Stimulated activated CD4-positive, alpha-beta T cell treated with anti-CD3 and anti-CD28 coated beads, TNF-alpha, amount 100 ng/mL, for 1 hour (primary cell): ENCODE measurements at places on chromosomes 16 and 17.

GRCh38 chr17:34886831-34887230 is 74.4 kb downstream of the CCT6B start:
- DNase-seq = no peak

DNA sequence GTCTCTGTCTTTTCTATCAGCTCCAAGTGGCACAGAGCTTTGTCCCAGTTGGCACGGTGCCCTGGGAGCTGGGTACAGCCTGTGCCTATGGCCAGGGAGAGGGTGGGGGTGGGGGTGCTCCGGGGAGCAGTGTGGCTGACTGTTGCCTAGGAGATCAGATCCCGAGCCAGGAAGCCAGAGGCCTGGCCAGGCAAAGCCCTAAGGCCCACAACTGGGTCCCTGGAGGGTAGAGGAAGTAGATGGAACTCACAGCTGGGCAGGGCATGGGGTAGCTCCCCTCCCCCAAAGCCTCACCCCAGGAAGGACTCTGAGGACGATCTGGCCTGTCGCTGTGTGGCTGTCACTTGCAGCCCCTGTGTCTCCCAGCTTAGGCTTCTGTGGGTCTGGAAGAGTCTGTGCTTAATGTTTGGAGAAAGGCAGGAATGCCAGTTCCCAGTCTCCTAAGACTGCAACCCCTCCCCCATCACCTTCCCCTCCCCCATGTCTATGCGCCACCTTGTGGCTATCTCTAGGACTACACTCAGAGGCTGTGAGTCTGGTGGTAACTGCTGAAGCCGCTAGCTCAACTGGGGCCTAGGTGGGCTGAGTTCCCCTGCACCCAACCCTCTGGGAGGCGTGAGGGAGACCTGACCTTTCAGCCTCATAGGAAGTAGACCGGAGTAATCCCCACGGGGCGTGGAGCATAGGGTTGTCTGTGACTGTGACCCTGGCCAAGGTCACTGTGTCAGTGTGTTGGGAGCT is 12.6 kb downstream of the THRA start:
- peak; percentile 51 for DNase-seq

DNA sequence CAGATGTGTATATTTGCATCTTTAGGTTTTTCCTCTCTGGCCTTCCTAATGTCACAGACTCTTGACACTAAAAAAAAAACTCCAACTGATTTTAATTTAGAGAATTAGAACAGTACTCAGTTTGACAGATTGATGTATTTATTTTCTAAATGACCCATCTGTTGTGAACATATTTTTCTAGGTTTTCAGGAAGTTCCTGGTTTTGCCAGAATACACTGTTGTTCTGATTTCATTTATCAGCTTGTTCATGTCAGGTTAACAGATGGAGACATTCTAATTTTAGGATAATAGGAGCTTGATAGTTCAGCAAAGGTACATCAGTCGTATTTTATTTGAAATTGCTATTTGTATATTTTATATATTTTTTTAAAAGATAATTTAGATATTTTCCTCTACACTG is 133.4 kb downstream of the TANC2 start:
- DNase-seq = no peak

- DNase-seq = no peak
Measured at GRCh38 chr17:3688027-3688553, 7.9 kb downstream of the P2RX5 start.

- DNase-seq = no peak
Measured at GRCh38 chr16:89135971-89136765, 35.4 kb upstream of the CDH15 start.

GRCh38 chr17:27083408-27084185 is 210.3 kb upstream of the WSB1 start:
- DNase-seq = no peak

DNA sequence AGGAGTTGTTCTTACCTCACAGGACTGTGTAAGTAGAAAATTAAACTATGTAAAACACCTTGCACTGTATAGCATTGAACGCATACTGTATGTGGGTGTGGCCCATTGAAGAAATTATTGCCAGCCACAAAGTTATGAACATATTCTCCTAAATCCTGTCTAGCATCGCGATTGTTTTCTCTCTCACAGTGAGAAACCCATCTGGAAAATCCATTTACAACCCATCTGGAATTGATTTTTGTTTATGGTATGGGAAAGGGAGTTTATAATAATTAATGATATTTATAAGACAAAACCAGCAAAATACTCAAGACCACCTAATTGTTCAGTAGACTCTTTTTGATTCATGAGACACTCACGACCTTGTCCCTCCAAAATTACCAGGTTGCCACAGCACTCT is 22.1 kb upstream of the MON1B start:
- DNase-seq = no peak

DNA sequence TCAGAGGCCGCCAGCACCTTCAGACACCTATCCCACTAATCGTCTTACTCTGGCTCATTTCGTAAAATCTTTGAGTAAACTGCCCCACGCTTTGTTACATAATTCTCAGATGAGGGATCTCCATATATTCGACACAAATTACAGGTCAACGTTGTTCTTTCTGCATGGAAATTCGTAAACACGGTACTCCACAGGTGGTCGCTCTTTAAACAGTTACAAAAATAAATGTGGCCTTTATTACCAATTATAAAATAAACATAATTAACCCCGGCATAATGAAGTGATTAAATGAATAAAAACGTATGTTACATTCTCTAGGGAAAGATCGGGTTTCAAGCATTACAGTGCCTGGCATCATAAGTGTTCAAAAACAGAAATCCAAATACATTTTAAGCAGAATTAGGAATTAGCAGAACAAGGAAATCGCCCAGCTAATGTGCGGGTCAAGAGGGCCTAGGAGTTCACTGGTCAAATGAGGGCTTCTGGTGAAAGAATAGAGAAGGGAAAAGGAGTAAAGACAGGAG is 943 bp upstream of the PIP4K2B start:
- no peak for DNase-seq

DNA sequence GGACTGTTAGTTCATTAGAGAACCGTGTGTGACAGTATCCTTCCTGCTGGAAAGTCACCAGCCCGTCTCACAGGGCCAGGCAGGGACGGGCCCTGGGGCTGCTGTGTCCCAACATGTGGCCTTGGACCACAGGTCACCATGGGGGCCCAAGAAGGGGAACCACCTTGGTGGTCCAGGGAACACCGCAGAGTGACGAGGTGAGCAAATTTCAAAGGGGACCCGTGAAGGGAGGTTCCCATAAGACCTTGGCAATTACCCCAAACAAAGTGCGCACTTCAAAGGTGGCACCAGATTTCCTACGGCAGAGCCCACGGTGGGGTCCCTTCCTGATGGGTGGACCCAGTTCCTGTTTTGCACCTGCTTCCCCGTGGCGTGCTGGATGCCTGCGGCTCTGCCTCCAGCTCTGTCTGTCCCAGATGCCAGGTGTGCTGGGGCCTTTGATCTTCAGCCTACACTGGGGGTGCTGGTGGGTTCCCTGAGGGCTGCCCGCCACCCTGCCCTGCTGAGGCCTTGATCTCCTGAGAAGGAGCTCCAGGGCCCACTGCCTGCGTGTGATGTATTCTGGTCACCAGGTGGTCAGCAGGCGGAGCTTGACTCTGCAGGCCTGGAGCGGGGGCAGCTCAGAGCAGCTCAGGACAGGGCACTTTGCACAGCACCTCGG is 27.0 kb downstream of the SLC7A5 start:
- DNase-seq = no peak

DNA sequence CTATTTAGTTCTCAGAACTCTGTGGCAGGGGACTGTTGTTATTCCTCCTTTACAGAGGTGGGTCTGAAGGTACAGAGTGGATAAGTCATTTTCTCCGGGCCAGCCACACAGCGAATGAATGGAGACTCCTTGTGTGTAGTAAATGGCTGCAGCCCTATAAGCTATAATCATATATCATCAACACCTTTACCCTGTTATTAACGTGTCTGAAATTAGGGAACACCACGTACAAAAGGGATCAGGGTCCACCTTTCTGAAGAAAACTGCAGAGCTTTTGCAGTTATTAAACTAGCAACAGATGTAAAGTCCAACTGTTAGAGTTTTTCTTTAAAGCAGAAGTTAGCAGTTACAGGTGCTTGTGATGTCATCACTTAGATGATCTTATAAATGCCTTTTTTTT is 696.7 kb downstream of the MAF start:
- no peak for DNase-seq

- DNase-seq = no peak
Measured at GRCh38 chr17:70049801-70050591, 25.0 kb upstream of the KCNJ16 start.

GRCh38 chr17:59814685-59815084 is 78.1 kb downstream of the TUBD1 start:
- no peak for DNase-seq

DNA sequence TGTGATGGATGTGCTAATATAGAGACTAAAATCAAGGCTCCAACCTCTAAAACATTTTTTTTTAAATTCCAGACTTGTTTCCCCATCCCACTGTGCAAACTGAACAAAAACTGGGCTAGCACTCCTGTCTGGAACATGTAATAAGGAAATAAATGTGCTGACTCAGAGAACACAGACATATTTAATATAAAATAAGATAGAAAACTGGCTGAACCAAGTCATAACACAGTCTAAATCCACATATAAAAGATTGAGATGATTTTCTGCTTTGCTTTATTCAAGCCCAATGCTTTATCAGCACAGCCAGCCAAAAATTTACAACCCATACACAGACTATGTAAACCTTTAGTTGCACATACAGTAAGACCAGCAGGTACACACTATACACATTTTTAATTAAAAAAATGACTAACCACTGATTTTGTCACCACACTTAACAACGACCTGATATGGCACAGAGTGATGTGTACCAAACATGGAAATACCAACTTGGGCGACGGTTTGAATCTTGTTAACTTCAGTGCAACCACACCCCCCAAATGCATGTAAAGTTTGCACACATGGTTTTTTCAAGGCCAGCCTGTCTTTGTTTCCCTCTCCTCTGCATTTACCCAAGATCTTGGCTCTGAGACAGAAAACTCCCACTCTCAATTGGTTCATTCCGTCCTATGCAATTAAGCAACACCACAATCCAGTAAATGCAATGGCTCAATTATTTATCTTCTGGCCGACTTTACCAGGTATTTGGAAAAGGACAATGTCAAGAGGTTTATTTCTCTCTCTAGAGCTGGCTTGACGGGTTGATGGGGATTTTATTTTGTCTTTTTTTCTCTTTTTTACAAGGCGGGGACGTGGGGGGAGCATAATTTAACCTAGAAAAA is 1.2 kb downstream of the STAT3 start:
- no peak for DNase-seq

- DNase-seq = no peak
Measured at GRCh38 chr17:35006961-35007360, 26.6 kb downstream of the LIG3 start.

GRCh38 chr17:57305908-57306504 is 49.7 kb downstream of the MSI2 start:
- no peak for DNase-seq

DNA sequence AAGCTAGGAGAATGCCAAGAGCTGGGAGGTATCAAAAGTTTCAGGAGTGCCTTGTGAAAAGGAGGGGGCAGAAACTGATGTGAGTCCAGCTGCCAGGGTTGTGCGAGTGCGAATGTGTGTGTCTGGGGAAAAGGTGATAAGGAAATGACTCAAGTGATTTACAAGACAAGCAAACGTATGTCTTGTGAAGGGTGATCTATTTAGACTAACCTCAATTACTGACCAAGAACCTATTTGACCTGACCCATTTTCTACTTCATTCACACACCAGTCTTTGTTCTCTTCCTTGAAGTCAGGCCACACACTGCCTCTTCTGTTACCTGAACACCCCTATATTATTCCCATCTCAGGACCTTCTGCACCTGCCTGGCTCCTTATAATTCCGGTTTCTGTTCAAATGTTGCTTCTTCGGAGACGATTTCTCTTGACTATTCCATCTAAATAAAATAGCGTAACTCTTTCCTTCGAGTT is 1.0 kb downstream of the GDE1 start:
- no peak for DNase-seq

- DNase-seq = no peak
Measured at GRCh38 chr17:15663691-15664090, 20.4 kb downstream of the TRIM16 start.

DNA sequence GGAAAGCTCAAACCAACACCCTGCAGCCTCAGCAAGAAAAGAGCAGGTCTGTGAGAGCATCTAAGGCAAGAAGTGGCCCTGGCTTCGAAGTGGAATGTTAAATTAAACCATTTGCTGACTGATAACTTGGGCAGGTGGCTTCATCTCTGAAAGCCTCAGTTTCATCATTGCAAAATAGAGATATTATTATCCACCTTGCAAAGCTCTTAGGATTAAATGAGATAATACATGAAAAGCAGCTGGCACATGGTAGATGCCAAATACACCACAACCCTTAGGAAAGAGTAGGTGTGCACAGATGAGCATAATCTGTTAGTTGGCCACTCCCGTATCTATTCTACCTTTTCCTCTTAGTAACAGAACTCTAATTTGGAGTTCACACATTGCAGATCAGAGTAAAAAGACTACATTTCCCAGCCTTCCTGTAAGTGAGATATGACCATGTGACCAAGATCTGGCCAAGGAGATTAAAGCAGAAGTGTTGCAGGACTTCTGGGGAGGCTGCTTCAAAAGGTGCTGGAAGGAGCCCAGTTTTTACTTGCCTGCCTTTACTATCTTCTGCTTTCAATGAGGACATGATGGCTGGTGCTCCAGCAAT is 288.7 kb downstream of the SOX9 start:
- no peak for DNase-seq

- DNase-seq = peak; percentile 68
Measured at GRCh38 chr17:76714822-76715495, 4.2 kb upstream of the MXRA7 start.

DNA sequence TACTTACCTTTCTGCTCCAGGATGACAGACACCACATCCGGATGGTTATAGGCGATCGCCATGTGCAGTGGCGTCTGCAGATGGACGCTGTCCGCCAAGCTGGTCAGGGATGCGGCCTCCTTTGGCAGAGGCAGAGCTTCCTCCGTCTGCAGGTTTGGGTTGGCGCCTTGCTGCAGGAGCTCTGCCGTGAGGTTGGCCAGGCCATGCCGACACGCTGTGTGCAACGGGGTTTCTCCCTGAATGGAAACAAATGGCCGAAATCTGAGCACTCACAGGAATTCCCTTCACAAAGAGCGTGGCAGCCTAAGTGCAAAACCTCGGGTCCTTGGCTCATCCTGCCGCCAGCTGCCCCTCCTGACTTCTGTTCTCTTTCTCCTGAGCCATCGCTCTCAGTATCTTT is 41.8 kb downstream of the CYB5D2 start:
- DNase-seq = no peak

- DNase-seq = no peak
Measured at GRCh38 chr17:77478899-77479298, 338.1 kb downstream of the SEC14L1 start.

- DNase-seq = no peak
Measured at GRCh38 chr16:19179546-19180490, 11.8 kb downstream of the SYT17 start.

DNA sequence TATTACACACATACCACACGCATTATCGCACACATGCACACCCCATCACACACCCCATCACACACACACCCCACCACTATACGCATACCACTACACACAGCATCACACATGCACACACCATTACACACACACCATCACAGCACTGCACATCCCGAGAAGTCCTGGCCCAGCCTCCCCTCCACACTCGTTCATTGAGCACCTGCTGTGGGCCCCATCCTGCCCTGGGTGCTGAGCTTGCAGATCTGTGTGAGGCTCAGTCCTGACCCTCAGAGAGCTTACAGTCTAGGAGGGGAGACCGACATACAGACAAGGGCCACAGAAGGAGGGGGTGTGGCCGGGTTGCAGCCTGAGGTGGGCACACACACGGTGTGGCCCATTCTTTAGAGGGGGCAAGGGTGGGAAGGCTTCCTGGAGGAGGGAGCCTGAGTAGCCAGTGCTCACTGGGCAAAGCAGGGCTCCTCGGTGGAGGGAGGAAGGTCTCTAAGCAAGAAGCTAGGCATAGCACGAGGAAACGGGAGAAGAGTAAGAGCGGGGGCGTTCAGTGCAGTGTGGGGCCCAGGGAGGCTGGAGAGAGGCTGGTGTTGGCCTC is 206.6 kb downstream of the NTN1 start:
- no peak for DNase-seq
